ENCODE measurements at places on chromosomes 16 and 17.

- DNase-seq, result no peak
Observed at GRCh38 chr17:46841561-46842379, 9.6 kb upstream of the WNT9B start.

DNA sequence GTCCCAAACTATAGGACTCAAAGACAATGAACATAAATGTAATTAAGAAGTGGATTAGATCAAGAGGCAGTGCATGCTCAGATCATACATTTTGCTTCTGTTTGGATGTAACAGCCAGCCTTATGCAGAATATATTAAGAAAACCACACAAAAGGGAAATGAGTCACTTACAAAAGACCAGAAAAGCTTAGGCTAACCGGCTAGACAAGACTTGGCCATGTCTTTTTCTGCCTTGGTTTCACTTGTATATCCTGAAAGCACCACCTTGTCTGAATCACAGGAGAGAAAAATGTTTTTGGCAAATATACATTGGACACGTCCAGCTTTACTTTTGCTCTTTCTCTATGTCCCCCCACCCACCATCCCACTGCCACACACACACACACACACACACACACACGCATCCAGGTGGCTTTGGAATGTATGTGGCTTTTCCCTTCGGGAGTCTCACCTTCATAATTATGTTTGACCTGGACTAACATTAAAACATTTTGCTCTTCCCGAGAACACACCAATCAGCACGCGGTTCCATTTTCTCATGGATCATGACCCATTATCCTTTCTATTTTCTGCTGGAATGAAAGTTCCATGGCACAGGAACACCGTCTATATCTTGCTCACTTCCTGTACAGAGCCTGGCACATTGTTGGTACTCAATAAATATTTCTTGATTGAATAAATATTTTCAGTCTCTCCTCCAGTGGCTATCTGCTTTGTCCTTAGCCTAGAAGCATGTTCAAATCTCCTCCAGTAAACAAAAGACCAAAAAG lies 64.6 kb downstream of the CDK5R1 start:
- DNase-seq, result no peak

- no peak for DNase-seq
Observed at GRCh38 chr17:56499799-56500388, 93.6 kb upstream of the NOG start.

DNA sequence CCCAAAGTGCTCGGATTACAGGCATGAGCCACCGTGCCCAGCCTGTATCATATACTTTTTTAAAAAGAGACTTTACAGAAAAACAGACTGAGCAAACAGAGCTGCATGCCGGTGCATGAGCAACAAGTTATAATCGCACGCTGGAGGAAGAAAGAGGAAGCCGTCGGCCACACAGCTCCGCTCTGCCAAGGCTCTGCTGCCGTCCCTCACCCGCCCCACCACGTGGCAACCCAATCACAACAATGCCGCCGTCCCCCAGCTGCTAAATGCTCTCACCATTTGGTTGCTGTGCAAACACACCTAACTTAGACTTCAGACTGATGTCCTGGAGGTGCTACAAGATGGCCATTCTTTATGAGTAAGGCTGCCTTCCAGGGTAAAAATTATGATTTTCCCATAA lies 83.5 kb downstream of the ADCY9 start:
- no peak for DNase-seq

GRCh38 chr16:228852-229730 lies at the start of gene LUC7L:
Gene LUC7L (minus strand): TSS chr16:229449. CDS start chr16:229339, 110 bp downstream.
- DNase-seq, result peak; percentile 89

GRCh38 chr16:88015806-88016140 lies 64.5 kb downstream of the BANP start:
- no peak for DNase-seq

- DNase-seq, result no peak
Observed at GRCh38 chr16:534856-535445, 7.4 kb downstream of the CAPN15 start.

DNA sequence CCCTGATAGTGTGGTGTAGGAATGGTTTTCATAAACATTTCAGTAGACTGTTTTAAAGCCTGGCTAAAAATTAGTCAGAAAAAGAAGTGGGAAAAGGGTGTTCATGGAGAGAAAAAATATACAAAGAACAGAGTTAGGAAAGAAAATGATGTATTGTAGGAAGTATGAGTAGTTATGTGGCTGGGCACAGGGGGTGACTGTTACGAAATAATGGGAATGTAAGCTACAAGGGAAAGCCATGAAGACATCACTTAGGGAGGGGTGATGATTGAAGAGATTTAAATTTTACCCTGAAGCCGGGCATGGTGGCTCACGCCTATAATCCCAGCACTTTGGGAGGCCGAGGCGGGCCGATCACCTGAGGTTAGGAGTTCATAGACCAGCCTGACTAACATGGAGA lies 55.3 kb downstream of the NUP88 start:
- DNase-seq, result no peak

- no peak for DNase-seq
Observed at GRCh38 chr16:15044286-15044685, 11.6 kb downstream of the NTAN1 start.

DNA sequence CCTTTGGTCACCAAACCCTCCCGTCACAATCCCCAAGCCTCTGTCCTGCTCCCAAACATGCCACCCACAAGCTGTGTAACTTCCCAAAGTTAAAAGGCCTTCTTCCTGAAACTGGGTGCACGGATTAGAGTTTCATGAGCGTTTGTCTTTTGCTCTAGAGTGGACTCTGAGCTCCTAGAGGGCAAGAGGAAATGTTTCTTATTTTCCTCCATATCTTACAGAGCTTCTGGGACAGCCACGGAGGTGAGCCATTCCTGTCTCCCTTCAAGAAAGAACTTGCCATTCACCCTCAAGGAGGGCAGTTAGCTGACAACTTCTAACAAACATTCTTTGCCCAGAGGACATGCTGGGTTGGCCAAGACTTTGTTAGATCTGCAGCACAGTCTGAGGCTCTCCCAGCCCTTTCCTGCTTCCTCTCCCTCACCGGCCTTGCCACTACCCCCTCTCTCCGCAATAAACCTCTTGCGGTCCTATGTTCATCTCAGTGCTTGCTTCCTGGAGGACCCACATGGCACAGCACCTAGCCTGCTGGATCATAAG lies 2.6 kb upstream of the MYCBPAP start:
- DNase-seq, result no peak

GRCh38 chr17:17239832-17240231 lies 2.9 kb upstream of the FLCN start:
- no peak for DNase-seq

GRCh38 chr16:84199861-84200260 lies 8.9 kb downstream of the ADAD2 start:
- no peak for DNase-seq

DNA sequence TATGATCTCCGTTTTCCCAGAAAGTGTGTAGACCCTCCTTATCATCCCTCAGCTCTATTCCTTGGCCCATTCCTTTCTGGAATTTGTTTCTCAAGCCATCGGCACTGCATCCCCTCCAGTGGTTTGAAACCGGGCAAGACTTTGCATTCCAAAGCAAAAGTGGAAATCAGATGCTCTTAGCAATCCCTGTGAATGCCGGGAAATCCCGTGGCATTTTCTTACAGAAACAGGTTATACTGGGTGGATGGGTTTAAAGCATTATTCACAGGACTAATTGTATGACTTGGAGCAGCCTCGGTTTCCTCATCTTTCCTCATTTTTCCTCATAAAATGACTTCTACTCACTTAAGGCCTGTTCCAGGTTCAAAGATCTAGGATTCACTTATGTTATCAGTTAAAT lies 52.0 kb downstream of the MAP2K6 start:
- no peak for DNase-seq

DNA sequence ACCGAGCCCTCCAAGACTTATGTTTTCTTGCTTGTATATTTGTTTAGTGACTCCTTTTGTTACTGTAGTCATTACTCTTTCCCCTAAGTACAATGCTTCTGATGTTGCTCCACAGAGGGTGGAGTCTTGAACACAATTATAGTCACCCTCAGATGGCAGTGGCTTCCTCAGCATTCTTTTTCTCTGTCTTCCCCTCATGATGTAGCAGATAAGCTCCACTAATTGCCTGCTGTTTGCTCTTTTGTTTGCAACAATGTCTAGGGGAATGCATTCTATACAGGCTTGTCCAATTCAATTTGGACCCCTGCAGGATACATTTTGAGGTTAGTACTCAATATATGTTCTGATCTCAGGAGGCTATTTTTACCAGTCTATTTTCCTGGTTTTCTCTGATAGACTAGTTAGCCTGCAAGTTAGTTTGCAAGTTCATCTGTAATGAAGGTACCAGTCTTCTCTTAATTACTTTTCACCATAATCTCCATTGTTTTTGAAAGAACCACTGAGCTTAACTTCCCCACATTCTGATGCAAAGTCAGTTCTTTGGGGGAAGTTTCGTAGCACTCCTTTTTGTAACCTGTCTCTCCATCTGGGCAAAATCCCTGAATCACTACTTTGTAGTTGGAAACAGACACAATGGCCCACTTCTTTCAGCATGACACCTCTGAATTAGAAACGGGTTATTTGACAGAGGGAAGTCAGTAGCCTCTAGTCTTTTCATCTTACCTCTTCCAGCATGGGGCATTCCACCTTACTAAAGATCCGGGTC lies 1509.2 kb downstream of the CDH11 start:
- DNase-seq, result no peak

DNA sequence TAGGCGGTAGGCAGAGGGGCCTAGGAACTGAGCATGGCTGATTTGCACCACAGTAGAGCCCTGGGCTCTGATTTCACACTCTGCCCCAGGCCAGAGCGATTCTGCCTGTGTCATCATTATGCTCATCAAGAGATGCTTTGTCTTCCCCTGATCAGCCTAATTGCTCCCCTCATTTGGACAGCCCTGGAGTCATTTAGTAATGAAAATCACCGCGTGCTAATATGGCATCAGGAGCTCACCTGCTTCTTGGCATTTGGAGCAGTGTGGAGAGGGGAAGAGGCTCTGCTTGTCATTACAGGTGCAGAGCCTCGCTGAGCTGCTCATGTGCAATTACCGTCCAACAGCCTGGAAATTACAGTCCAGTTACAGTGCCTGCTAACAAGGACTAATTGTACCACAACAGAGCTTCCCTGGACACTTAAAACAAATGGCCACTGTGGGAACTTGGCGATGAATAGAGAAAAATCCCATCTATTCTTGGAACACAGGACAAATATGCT lies 157.1 kb upstream of the WSCD1 start:
- no peak for DNase-seq

DNA sequence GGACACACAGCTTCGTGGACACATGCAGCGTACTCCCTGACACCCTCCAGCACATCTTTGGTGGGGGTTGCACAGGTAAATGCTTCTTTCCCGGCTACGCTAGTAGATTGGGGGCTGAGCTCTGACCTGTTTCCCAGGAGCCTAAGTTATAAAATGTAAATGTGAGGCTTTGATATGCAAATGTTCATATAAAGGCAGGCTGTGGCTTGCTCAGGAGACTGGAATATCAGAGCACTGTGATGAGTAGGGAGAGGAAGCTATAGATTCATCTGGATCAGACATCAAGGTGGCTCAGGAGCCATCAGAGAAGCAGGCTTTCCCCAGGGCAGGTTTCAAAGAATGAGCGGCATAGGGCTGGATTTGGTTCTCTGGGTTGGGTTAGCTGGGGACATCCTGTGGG lies 3.4 kb upstream of the ETV4 start:
- DNase-seq, result no peak

- DNase-seq, result no peak
Observed at GRCh38 chr17:28475151-28475900, 1.9 kb downstream of the SLC13A2 start.

DNA sequence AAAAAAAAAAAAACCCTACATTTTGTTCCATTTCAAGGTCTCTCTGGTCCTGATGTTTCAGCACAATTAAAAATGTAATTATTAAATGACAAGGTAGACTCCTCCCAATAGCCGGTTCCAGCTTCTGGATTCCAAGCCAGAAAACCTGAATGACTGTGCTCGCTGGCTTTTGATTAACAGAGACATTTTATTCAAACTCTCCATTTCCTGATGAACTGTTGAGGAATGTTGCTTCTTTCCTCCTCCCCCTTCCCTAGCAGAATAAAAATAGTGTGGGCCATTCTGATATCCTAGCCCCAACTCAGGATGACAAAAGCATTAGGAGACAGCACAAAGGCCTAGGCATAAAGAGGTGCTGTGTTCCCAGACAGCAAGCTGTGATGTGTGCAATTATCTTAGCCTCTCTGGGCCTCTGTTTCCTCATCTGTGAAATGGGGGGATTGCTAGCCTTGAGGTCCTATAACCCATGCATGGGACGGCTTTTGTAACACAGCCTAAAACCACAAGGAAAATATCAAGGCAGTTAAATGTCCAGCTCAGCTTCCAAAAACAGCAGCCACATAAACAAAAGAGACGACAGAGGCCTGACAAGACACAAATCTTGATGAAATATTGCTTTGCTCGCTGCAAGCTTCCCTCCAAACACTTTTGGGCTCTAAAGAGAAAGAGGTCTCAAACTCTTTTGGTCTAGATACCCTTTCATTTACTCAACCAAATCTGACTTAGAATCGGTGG lies 127.2 kb upstream of the RCVRN start:
- no peak for DNase-seq

- no peak for DNase-seq
Observed at GRCh38 chr16:27441998-27442397, 40.0 kb downstream of the IL21R start.

- DNase-seq, result no peak
Observed at GRCh38 chr16:16797239-16797638, 418.3 kb downstream of the NPIPA7 start.

GRCh38 chr16:83345846-83346640 lies 461.7 kb upstream of the HSBP1 start:
- no peak for DNase-seq

DNA sequence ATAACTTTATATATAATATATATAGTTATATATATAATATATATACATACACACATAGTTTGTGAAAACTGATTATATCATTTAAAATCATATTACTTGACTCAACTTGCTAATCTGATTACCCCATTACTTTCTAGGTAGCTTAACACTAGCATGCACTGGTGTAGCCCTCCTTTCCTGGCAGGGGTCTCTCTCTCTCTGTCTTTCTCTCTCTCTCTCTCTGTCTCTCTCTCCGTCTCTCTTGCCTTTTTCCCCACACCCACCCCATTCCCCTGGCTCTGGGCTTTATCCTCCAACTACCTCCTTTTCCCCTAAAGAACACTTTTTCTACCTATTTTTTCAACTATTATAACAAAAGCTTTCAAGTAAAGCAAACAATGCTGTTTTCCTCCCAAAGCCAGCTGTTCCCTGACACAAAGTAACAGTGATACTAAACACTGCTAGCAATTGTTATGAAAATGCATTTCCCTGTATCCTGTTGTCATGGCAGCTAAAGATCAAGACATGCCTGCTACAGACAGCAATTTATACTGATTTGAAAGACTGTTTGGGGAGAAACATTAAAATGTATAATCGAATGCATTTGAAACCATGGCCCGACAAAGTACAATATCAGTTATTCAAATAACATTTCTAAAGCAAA lies 89.4 kb downstream of the CHD9NB start:
- DNase-seq, result no peak

- peak; percentile 41 for DNase-seq
Observed at GRCh38 chr17:82384730-82385481, 13.3 kb downstream of the UTS2R start.

- DNase-seq, result no peak
Observed at GRCh38 chr17:79057737-79058385, 16.8 kb upstream of the ENGASE start.

Measured in NCI-H1092 treated with DMSO at 0.1 percent for 48 hours (cell line).